MCF 10A (cell line): ENCODE measurements at places on chromosomes 16 and 17.

DNA sequence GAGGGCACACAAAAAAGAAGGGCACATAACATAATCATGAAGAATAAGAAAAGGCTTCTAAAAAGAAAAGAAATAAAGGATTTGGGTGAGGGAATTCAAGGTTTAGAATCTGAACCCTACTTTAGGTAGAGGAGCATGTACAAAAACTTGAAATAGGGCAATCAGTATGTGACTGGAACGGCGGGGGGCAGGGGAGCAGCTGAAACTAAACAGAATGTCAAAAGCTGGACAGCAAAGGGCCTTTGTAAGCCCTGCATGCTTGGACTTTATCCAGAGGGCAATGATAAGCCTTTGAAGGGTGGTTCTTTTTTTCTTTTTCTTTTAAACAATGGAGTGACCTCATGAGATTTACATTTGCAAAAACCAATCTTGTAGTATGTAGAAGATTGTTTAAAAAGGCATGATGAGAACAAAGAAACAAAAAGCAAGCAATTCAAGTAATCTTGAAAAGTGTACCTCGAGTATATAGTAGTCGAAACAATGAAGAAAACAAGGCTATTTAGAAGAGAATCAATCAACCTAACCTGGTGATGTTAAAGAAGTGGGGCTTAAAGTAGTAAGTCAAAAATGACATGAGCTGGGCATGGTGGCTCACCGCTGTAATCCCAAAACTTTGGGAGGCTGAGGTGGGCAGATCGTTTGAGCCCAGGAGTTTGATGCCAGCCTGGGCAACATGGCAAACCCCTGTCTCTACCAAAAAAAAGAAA, 46.7 kb upstream of the ANKFY1 start:
- no peak for DNase-seq

GRCh38 chr17:44541884-44542581, 15.3 kb upstream of the FZD2 start:
- DNase-seq: no peak

DNA sequence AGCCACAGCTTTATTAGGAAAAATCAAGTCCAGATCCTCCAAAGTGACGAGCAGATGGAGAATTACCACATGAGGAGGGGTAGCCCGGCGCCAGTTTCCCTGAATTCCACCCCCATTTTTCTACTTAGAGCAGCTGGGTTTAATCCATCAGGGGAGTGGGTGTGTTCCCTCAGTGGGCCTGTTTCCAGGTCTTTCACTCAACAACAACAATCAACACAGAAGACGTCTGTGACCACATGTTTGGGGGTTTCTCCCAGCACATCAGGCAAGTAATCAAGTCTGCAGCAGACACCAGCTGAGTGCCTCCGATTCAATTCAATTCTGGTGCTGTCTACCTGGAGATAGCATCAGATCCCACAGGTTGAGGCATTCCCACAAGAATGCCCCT, 6.8 kb downstream of the SLC6A2 start:
- DNase-seq: no peak

DNA sequence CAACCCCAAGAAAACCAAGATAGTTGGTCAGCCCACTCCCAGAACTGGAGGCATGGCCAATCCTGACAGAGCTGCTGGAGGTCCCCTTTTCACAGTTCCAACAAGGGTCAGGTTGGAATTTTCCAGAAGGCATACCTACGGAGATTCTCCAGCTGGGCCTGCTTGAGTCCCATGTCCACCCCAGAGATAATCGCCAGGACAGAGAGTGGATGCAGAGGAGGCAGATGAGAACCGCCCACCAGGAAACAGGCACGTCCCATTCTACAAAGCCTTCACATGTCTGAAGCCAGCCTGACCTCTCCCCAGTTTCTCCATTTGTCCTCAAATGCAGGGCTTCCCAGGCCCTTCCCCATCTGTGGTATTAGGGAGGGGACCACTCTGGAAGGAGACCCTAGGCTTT, 47.4 kb upstream of the SMURF2 start:
- no peak for DNase-seq

DNA sequence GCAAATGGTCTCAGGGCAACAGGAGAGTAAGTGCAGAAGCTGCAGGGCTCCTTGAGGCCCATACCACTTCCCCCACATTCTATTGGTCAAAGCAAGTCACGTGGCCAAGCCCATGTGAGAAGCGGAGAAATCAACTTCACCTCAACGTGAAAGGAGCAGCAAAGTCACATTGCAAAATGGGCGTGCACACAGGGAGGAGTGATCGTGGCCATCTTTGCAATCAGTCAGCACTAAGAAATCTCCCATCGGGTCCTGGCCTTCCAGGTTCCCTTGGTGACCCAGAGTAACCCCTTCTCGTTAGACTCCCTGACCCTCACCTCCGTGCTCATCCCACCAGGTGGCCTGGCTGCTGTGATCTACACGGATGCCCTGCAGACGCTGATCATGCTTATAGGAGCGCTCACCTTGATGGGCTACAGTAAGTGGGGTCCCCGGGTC, 38.0 kb downstream of the SLC5A11 start:
- DNase-seq: no peak

DNA sequence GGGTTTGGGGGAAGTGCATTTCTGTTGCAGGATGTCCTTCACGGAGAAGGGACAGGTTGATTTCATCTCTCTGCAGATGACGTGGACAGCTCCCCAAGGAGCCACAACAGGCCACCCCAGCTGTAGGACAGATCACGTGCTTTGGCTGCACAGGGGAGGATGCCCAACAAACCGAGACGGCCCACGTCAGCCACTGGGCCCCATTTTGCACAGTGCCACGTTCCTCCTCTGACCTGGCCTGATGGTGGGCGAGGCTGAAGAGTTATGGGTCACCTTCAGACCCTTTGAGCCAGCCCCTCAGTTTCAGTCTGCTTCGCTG, 9.0 kb upstream of the RHBDL3 start:
- DNase-seq: no peak

- peak; percentile 62 for DNase-seq
These were observed 163.7 kb upstream of the CHMP6 start for GRCh38 chr17:80827646-80828643.

DNA sequence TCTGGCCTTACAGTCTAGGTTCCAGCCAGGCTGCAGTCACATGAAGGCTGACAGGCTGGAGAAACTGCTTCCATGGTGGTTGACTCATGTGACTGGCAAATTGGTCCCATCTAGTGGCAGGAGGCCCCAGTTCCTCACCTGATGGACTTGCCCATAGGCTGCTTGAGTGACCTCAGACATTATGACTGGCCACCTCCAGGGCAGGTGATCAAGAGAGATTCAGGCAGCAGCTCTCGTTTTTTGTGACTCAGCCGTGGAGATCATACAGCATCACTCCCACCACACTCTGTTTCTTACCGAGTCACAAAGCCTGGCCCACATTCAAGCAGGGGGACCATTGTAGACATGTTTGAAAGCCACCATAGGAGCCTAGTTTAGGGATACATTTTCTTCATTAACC, 34.5 kb downstream of the SIAH1 start:
- no peak for DNase-seq

- DNase-seq: no peak
These were observed 12.4 kb upstream of the GFAP start for GRCh38 chr17:44927696-44928095.

GRCh38 chr16:57759541-57760356, 24.2 kb downstream of the KATNB1 start:
- no peak for DNase-seq

GRCh38 chr17:77407321-77408277, 266.8 kb downstream of the SEC14L1 start:
- no peak for DNase-seq

- no peak for DNase-seq
These were observed 14.3 kb upstream of the DLX3 start for GRCh38 chr17:50009282-50009681.

- peak; percentile 64 for DNase-seq
These were observed 996 bp upstream of the CPNE2 start for GRCh38 chr16:57091200-57091974.

- no peak for DNase-seq
These were observed 122.0 kb downstream of the CLEC16A start for GRCh38 chr16:11066261-11066870.

DNA sequence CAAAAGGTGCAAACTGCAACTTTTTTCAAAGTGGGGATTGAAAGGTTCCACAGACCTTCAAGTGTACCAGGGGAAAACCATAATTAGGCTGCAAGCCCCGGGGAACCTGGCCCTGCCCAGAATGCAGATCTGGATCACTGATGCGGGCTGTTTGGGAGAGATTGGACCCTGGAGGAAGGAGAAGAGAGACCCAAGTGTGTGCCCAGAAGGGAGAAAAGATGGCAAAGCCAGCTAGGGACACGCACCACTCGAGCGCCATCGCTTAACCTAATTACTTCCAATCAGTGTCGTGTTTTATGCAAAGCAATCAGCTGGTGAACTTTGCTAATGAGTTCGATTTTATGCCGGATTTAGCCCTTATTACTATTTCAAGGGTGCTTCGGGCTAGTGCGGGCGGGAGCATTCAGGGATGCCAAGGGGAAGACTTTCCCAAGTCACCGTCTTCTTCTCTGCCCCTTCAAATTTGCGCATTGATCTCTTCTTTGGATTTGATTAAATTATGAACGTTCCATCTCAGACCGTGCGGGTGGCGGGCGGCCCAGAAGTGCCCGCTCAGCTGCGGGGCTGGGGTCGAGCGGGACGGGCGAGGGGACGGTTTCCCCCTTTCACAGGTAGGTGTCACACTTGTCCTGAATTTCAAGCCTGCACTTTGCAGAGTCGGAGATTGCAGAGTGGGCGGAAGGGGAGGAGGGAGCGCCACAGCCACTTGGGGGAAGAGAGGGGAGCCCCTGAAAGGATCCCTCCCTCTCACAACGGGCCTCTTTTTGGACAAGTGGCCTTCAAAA, 4.0 kb downstream of the IRX5 start:
- DNase-seq: peak; percentile 78

DNA sequence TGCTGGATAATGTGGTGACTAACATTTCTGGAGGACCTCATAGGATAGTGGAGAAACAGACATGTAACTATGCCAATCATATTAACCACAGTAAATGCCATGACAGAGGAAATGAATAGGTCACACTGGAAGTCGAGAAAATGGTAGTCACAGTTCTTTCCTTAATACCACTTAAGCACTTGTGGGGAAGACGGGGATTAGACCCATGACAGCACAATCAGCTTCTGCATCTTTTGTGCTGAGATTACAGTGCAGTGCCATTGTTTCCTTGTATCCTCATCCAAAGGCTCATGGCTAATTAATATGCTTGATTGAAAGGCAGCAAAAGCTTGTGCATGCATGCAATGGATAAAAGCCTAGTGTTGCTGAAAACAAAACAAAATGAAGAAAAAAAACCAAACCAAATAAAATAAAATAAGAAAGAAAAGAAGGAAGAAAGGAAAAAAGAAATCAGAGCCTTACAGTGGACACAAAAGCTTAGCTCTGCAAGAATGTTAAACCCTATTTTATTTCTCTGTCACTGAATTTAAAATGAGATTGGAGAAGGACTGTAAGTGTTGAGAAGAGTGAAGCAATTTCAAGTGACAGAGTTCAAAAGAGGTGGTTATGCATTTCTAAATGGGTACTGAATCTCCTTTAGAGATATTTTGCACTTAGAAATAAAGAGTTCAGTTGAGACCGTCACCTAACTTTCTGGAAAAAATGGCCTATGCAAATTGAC, 1011.9 kb downstream of the CDH8 start:
- no peak for DNase-seq

GRCh38 chr16:87127061-87127765, 190.0 kb downstream of the C16orf95 start:
- no peak for DNase-seq

GRCh38 chr17:39812466-39812865, 51.6 kb downstream of the IKZF3 start:
- DNase-seq: no peak

- DNase-seq: no peak
These were observed 22.3 kb upstream of the SMPD3 start for GRCh38 chr16:68470461-68471150.

GRCh38 chr17:33401249-33401648, 108.2 kb upstream of the ASIC2 start:
- no peak for DNase-seq
